ENCODE measurements at places on chromosomes 7 and 10.

GRCh38 chr7:35596061-35596460 lies 98.9 kb downstream of the HERPUD2 start:
- no peak for DNase-seq

GRCh38 chr10:18216482-18216881 lies 76.3 kb downstream of the CACNB2 start:
- no peak for DNase-seq

DNA sequence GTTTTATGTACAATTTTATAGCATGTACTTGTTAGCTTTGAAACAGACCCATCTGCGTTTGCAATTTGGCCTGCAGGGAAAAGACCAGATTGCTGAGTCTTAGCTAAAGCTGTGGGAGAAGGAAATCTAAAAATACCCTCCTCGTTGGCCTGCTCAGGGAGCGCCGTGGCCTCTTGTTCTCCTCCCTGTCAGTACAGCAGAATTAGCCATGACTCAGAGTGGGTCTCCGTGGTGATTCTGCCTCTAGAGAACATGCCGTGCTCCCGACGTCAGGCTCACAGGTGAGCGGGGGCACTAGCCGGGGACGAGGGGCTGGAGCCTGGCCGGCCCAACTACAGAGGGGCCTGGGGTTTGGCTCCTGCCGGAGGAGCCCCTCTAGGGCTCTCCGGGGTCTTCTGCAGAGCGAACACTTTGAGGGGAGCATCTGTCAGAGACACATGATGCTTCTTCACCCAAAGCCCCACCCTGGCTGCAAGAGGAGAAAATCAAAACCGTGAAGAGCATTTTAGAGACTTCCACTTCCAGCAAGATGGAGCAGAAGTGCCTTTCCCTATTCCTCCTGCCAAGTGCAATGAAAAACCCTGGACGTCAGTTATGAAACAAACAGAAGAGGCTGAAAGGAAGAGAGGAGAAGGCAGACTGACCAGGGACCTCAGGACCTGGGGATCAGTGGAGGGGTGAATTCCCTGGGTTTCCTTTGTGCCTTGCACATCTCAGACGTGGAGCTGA lies 98.9 kb downstream of the LHPP start:
- no peak for DNase-seq

GRCh38 chr10:3763035-3763456 lies 22.0 kb downstream of the KLF6 start:
- DNase-seq: no peak

DNA sequence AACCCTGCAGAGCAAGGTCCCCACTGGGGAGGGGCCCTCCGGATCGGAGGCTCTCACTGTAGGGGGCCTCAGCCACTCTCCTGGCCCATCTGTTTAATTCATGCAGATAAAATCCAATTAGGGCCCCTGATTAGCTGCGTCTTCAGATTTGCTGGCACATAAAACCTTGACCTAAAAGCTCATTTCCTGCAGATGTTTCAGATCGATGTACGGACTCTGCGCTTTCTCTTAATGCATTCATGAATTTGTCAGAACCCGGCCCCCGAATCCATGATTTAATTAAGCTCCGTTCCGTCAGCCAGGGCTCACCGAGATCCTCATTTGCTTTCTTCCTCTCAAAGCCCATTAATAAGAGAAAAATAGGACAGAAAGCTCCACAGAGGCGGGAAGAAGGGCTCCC lies 40.0 kb upstream of the FOXL3 start:
- DNase-seq: no peak

- DNase-seq: no peak
These were observed 493.7 kb upstream of the NUPR2 start for GRCh38 chr7:56609852-56610355.
